ENCODE measurements at places on chromosomes 5 and 9.

DNA sequence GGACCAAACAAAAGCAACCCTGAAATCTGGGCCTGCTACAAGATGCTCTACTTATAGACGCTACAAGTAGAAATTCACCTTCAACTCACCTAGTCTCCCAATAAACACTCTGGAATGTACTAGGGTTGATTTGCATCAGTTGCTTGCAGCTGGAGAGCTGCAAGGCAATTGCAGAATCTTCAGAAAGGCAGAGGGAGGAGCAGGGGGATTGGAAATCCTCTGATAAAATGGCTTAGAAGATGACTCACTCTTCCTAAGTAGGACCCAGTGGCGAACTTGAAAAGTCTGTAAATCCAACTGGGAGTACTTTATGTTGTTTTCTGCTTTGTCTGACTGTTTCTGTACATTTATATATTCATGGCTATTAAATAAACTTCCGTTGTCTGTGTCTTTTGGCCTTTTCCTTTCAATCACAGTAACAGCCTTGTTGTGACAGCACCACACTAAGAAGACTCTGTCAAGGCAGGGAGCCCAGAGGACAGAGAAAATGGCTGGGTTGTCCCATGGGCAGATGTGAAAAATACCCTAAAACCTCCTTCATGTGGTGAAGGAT lies 14.7 kb upstream of the MLLT3 start:
- no peak for DNase-seq

DNA sequence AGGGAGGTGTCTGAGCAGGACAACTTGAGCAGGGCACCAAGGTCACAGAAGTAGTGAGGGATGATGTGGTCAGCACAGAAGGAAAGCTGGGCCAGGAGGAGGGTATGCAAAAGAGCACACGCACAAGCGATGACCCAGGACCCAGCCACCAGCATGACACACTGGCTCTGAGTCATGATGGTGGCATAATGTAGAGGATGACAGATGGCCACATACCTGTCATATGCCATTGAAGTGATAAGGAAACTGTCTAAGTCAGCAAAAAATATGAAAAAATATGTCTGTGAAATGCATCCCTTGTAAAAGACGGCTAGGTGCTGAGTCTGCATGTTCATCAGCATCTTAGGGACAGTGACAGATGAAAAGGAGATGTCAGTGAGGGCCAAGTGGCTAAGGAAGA lies 380 bp downstream of the OR1J1 start:
- no peak for DNase-seq

DNA sequence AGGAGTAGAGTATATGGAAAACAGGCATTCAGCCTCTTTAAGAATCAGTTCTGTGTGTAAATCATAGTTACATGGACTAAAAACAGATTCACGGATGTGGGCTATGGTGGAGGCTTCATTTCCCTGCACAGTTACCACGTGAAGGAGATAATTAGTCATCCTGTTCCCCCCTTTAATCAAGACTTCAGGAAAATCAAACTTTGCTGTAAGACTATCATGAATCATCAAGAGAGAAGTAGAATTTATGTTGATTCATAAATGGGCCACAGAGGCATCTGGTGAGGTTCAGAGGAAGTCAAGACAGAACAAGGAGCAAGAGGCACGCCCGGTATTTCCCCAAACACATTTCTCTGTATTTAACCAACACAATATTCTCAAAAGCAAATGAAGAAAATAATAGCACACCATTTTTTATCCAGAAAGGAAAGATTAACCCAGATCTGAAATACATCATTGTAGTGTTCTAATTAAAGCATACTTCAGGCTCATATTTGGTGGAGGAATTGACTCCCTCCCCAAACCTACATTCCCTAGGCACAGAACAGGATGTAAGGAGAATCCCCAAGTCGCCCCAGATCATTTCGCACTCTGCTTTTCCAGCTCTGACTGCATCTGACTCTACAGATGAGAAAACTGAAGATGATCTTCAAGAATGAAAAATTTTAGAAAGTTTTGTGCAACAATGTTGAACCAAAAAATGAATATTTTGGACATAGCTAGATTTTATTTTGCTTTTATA lies 175.8 kb upstream of the GAS1 start:
- peak; percentile 65 for DNase-seq

GRCh38 chr9:87595610-87596009 lies 97.9 kb downstream of the DAPK1 start:
- DNase-seq = no peak

GRCh38 chr9:114035221-114035844 lies 42.8 kb downstream of the AMBP start:
- DNase-seq = no peak

GRCh38 chr5:92561411-92561959 lies 1019.5 kb downstream of the NR2F1-AS1 start:
- DNase-seq = no peak

DNA sequence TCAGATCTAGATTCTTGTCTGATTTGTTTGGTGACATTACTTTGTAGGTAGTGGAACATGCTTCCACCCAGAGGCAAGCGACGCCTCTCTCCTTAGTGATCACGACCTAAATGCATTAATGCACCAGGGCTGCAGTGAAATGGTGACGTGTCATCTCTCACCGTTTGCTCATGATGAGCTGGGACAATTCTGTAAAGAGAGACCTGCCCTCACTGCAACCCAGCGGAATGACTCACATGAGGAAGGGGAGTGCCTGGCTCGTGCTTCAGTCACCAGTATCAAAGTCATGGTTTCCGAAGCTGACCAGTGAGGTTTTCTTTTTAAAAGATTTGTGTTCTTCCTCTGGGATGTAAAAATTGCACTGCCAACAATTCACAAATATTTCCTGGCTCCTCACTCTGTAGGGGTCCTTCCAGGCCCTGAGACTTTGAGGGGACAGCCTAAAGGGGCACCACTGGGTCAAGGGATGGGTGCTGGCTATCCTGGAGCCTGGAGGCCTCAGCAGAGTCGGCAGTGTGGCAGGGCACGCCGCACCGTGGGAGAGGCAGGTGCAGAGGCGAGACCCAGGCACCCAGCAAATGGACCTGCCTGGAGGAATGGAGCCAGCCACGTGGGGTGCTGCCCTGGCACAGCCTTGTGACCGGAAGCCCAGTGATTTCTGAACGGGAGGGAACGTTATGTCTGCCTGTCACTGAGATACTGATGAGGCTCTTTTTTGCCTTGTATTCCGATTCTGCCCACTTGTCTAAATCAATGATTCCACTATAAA lies 17.3 kb downstream of the QSOX2 start:
- DNase-seq = peak; percentile 33

- no peak for DNase-seq
These were observed 302.7 kb downstream of the EPB41L4A start for GRCh38 chr5:112116371-112116770.

- DNase-seq = no peak
These were observed 28.5 kb upstream of the RICTOR start for GRCh38 chr5:39102684-39103155.

DNA sequence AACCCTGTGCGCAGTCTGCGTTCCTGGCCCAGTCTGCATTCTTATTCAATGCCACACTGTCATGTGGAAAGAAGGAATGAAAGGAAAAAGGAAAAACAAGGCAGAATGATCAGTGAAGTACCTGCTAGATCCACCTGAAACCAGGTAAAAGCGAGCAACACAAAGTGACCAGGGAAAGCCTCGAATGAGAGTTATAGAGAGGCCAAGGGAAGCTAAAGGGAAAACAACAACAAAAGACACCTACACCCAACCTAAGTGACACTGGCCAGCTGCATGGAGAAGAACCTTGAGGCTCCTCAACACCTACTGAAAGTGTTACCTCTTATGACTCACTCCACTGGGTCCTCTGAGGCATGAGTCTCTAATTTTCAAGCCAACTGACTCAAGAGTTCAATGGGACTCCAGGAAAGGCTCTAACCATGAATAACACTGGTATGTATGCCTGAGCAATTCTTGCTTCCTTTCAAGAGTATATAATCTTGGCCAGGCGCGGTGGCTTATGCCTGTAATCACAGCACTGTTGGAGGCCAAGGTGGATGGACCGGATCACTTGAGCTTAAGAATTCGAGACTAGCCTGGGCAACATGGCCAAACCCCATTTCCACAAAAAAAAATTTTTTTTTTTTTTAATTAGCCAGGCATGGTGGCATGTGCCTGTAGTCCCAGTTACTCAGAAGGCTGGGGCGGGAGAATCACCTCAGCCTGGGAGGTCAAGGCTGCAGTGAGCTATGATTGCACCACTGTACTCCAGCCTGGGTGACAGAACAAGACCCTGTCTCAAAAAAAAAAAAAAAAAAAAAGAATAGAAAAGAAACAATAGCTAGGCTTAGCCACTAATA lies 29.0 kb downstream of the MTMR12 start:
- DNase-seq = no peak

- DNase-seq = no peak
These were observed 37.3 kb downstream of the SEC61B start for GRCh38 chr9:99259231-99259918.

GRCh38 chr5:75509546-75509945 lies 1.9 kb downstream of the CERT1 start:
- DNase-seq = no peak

- DNase-seq = no peak
These were observed at the start of gene GLDC for GRCh38 chr9:6645355-6646292. TSS of gene GLDC (minus strand) at chr9:6645729. CDS start at chr9:6645499, 230 bp downstream.

DNA sequence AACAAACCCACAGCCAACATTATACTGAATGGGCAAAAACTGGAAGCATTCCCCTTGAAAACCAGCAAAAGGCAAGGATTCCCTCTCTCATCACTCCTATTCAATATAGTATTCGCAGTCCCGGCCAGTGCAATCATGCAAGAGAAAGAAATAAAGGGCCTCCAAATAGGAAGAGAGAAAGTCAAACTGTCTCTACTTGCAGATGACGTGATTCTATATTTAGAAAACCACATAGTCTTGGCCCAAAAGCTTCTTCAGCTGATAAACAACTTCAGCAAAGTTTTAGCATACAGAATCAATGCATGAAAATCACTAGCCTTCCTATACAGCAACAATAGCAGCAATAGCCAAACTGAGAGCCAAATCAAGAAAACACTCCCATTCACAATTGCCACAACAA lies 333.7 kb upstream of the EDIL3 start:
- no peak for DNase-seq

DNA sequence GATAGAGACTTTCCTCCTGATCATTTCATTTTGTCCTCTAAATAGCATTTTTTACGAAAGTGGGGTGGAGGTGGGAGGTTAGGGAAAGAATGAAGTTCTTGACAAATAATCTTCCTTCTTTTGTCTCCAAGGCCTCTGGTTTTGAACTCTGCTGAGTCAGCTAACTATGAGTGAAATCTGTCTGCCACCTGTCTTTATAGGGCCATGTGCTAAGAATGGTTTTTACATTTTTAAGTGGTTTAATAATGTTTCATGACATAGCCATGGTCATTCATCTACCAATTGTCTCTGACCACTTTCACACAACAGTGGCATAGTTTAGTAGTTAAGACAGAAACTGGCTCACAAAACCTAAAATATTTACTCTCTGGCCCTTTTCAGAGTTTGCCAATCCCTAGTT lies 7.6 kb downstream of the MAN2A1 start:
- no peak for DNase-seq

DNA sequence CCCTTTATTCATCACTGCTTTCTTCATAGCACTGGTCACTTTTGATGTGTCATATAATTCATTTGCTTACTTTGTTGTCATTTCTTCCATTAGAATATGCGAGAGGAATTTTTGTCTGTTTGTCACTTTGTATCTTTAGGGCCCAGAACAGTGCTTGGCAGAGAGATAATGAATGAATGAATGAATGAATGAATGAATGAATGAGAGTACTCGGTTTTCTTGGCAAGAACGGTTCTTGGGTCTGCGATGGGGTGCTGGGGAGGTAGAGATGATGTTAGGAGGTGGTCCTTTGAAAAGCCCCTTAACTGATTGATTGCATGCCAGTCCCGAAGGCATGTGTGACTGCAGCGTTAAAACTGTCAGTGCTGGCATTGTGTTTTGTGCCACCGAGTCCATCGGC lies 52.4 kb upstream of the LRRTM2 start:
- no peak for DNase-seq

- no peak for DNase-seq
These were observed 44.1 kb upstream of the SUB1 start for GRCh38 chr5:32541241-32541640.

DNA sequence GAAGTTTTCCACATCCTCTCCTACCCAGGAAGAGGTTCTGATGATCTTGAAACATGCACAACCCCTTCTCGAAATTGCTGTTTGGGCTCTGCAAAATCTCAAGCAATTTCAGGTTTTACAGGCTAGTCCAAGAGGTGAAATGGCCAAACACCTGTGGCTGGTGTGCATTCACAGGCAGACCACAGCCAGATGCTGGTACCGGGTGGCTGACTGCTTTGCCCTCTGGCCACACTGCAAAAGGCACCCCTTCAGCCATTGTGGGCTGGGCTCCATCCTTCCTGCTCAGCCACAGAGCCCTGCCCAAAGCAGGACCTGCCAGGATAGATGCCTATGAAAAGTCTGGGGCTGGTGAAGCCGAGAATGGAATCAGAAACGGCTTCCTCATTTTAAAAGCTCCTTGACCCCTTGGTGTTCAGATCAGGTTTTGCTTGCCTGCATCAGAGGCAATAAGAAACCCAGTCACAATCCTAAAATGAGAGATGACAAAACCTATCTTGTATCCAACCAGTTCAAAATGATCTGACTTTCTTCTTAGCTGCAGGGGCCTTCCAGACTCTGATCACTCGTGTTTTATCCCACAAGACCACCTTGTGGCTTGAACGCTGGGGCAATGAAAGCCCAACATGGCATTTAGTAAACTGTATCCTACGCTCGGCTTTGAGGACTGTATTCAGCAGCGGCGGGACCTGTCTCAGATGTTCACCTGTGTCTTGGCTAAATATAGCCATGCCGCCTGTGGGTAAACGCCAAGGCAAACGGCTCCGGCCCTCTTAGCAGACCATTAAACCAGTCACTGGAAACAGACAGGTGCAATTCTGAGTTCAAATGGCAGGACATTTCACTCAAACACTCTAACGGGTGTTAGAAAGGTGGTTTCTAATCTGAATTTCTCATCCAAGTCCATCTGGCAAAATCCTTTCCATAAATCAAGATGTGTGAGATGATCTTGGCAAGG lies 49.6 kb downstream of the EPB41L4B start:
- DNase-seq = no peak

DNA sequence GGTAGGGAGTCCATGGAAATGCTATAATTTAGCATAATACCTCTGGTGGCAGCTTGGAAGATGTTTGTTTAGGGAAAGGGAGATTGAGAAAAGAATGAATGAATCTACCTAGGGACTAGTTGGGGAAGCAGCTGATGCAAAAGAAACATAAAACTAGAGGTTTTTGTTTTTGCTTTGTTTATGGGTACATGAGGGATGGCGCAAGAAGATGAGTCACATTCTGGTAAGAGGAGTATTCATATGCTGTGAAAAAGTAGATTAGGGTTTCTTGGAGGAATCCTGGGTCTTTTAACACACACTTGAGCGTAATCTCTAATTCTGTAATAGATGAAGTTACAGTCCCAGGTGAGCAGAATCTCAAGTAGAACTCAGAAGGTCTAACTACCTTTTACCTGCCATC lies 17.1 kb downstream of the C9orf43 start:
- DNase-seq = no peak
